CD8-positive, alpha-beta T cell (primary cell): ENCODE measurements at places on chromosomes 1 and 21.

- no peak for DNase-seq
Measured at GRCh38 chr1:153040950-153041631, at the start of gene SPRR2D. Gene SPRR2D, minus strand, starts transcription at chr1:153041120. Its CDS starts 774 bp downstream, at chr1:153040346.

DNA sequence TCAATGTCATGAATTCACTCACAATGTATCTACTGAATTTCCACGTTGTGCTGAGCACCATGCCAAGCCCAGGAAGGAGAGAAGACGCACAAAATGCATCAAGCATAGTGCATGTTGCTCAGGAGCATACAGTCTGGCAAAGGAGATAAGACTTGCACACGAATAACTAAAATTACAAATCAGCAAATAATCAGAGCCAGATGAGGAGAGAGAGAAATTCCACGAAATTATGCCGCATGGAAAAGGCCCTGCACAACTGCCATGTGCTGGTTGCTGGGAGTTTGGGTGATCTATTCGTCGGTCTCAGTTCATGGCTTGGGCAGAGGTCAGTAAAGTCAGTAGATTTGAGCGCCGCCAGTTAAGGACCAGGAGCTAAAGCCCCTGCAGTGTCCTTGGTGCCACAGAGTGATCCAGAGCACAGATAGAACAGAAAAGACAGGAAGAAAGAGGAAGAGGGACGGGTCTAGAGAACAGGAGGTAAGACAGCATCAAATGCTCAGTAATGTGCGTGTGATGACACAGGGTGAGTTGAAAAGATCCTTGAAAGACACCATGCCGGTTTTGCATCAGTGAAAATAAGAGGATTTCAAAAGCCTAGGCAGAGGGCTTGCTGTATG is 55.1 kb upstream of the ZNF281 start:
- no peak for DNase-seq

- DNase-seq = no peak
Measured at GRCh38 chr1:198540580-198540979, at the start of gene ATP6V1G3. Gene ATP6V1G3, minus strand, starts transcription at chr1:198540680. Its CDS starts 30 bp downstream, at chr1:198540650.

GRCh38 chr1:25137106-25137505 is 95.2 kb downstream of the SYF2 start:
- no peak for DNase-seq

DNA sequence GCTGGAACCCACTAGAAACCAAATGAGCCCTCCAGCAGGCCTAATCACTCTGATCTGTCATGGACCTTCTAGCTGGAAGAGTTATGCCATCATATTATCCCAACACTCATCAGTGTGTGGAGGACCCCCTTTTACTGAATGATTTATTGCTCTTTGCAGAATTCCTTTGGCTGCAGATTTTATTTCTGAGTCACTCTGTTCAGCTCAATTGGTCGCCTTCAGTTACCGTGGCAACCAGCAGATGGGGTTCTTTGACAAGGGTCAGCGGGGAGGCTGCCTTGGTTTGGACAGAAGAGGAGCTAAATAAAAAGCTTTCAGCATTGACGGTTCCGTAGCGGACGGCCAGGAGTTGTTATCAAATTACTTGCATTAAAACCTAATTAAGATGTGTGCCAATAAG is 220.1 kb downstream of the SDCCAG8 start:
- DNase-seq = no peak

GRCh38 chr1:18764362-18764761 is 95.1 kb downstream of the TAS1R2 start:
- DNase-seq = no peak

GRCh38 chr1:65011983-65012382 is 45.6 kb upstream of the JAK1 start:
- no peak for DNase-seq

GRCh38 chr1:202942426-202942825 is 15.4 kb upstream of the KLHL12 start:
- no peak for DNase-seq

GRCh38 chr1:4002741-4003140 is 102.7 kb upstream of the C1orf174 start:
- no peak for DNase-seq

- peak; percentile 83 for DNase-seq
Measured at GRCh38 chr1:244272471-244273261, 179.0 kb downstream of the ADSS2 start.

DNA sequence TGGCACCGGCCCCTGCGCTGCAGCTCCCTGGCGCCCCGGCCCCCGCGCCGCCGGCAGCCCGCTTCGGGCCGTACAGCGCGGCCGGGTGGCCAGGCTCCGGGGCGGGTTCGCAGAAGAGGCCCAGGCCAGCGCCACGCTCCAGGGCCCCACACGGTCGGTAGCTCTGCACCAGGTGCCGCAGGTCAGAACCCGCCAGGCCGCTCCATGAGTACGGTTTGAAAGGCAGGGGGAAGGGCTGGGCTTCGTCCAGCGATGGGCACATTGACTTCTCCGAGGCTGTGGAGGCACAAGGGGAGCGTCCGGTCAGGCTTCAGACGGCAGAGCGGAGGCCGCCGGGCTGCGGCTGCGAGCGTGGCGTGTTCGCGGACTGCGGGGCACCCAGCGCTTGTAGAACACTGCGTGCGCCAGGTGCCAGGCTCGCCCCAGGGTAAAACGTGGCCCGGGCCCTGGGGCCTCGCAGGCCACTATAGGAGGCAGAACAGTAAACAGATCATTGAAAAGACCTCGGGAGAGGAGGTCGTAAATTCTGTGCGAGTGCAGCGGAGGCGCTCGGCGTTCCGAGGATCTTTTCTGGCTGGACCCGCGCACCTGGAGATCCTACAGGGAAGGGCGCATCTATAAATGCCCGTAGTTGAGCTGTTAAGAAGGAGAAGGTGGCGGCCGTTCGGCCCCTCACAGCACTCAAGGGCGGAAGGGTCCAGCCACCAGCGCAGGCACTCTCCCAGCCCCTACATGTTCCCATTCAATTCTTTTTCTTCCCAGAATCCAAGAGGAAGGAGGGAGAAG is 5.7 kb downstream of the GFI1 start:
- DNase-seq = no peak

DNA sequence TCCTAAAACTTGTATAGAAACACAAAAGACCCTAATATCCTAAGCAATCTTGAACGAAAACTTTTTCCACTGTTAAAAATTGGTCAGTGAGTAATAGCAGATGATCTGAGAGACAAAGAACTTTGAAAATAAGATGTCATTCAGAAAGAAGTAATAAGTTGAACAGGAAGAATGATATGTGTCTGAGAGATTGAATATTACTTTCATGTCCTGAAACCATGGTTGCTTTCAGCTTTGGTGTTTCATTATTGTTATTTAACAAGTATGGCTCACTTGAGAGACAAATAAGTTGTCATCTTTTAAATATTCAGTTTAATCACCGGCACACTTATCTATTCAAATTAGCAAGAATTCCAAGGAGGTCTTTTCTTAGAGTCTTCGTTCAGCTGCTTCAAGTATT is 11.4 kb downstream of the PRKACB start:
- DNase-seq = no peak

DNA sequence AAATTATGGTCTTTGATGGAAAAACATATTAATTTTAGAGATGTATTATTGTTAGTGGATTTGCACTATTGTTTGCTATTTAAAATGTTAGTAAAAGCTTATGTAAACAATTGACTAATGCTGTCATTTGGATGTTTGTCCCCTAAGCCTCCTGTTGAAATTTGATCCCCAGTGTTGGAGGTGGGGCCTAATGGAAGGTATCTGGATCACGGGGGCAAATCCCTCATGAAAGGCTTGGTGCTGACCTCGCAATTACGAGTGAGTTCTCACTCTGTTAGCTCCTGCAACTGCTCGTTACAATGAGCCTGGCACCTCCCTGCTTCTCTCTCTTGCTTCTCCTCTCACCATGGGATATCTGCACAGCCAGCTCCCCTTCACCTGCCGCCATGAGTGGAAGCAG is 14.3 kb downstream of the TMEM35B start:
- DNase-seq = no peak

DNA sequence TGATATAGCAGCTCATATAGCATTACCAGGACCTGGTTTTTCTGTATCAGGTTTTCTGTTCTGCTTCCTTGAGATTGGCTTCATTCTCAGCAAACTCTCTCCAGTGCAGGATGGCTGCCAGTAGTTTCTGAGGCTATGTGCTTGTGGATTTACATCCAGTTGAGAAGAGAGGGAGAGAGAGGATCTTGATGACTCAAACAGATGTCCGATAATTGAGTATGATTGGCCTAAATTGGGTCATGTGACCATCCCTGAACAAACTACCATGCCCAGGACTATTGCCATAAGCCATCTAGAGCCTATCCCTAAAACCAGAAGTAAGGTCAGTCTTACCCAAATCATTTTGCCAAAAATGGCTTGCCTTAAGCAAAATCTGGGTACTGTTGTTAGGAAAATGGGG is 18.1 kb upstream of the PSMA5 start:
- no peak for DNase-seq

GRCh38 chr1:115310581-115311473 is 27.2 kb downstream of the NGF start:
- DNase-seq = no peak

DNA sequence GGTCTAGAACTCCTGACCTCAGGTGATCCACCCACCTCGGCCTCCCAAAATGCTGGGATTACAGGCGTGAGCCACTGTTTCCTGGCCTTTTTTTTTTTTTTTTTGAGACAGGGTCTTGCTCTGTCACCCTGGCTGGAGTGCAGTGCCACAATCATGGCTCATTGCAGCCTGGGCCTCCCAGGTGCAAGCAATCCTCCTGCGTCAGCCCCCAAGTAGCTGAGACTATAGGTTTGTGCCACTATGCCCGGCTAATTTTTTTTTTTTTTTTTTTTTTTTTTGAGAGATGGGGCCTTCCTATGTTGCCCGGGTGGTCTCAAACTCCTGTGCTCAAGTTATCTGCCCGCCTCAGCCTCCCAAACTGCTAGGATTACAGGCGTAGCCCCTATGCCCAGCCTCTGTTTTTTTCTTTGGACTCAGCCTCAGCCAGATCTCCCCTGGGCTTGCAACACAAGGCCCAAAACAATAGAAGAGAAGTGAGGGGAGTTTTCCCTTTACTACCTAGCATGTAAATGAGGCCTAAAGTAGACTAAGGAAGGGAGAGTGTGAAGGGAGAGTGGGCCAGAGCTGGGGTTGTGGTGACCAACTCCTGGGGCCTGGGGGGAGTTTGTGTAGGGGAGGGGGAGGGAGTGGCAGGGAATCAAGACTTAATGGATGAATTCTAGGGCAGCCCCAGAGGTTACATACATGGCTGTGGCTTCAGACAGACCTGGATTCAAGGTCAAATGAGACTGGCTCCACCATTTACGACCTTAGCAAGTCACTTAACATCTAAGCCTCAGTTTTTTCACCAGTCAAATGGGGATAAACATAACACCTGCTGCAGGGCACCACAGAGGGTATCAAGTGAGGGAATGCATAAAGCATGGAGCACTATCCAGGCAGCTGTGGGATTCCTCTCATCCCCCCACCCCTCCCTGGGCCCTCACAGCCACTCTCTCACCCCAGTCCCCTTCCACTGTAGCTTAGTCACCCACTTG is 1.6 kb upstream of the CD52 start:
- no peak for DNase-seq

GRCh38 chr1:12143631-12144155 is 23.1 kb upstream of the TNFRSF1B start:
- no peak for DNase-seq

DNA sequence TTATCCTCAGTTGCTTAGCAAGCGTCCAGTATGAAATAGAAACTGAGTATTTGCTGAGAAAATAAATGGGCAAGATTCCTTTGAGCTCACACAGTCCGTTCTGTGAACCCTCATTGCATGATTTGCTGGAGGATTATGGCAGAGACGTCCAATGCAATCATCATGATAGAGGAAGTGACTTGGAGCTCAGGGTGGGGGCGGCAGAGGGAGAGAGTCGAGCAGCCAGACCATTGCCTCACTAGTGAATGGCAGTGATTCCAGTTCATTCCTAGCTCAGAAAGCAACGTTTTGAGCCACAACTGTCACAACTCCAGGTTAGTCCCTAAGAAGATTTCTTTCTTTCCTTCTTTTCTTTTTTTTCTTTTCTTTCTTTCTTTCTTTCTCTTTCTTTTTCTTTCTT is 27.5 kb upstream of the COL9A2 start:
- DNase-seq = no peak

- DNase-seq = no peak
Measured at GRCh38 chr1:150970808-150971582, 3.6 kb downstream of the CERS2 start.

DNA sequence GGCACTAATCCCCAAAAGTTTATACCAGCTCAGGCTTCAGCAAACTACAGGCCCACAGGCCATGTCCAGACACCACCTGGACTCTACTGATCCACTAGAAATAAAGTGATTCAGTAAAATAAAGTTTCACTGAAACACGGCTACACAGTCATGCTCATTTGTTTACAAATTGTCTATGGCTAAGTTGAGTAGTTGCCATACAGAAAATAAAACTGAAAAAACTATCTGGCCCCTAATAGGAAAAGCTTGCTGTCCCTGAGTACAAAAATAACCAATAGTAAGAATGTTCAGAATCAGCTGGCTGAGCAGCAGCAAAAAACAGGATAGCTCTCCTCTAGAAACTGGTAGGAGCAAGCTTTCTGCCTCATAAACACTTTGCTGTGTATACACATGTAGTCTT is 221.5 kb downstream of the RERE start:
- no peak for DNase-seq

GRCh38 chr1:204268101-204268500 is 54.3 kb upstream of the GOLT1A start:
- no peak for DNase-seq

DNA sequence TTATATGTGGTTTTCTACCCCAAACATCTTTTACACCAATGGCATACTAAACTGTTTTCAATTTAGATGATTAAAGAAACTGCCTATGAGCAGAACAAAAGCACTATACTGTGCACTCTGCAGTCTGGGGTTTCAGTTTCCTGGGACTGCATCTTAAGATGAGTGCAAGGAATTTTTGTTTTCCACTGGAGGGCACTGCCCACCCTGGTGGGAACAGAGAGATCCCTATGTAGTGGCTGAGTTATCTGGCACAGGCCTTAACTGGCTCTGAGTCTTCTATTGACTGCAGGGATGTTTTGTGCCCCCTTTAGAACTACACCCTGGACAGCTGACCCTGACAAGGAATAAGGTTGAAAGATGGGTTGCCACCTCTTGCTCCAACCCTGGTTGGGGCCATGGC is 12.0 kb downstream of the PROK1 start:
- DNase-seq = no peak

DNA sequence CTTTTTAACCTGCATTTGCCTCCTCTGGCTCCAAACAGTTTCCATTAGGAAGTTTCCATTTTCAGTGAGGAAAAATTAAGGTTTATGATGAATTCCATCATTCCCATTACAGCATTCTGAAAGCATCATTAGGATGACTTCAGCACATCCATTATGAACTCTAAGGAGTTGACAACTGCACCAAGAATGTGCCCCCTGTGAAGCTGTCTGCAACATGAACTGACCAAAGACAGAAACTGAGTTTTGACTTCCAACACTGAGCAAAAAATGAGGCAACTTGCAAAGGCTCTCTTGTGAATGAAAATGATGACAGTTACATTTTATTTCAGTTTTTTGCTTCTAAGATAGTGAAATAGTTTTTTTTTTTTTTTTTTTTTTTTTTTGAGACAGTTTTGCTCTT is 18.3 kb upstream of the KCNE1 start:
- no peak for DNase-seq
